Foreskin fibroblast (primary cell): ENCODE measurements at places on chromosomes 3 and 15.

GRCh38 chr3:21839592-21839991 is 88.6 kb upstream of the ZNF385D start:
- DNase-seq = peak; percentile 85

DNA sequence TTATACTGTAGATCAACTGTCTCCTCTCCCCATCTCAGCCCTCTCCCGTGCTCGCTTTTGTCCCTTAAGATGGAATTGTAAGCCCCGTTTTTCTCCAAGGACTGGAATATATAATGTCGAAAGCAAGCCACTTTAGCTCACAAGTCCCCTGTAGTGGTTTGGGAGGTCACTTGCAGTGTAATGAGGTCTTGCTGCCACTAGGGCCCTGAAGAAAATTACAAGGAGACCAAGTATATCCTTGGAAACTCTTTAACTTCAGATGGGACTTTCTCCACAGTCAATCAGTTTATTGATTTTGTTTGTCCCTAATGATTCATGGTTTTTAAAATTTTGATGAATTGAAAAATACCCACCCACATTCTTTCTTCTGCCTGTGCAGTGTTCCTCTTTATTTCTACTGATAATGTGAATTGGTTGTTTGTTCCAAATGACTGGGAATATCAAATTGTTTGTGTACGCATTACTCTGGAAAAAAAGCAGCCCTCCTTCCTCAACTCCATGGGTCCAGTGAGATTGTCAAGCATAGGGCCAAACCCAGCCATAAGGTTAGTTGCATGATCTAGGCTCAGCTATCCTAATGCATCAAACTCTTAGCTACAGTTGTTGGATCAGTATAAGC is 294.8 kb downstream of the MCTP2 start:
- no peak for DNase-seq

DNA sequence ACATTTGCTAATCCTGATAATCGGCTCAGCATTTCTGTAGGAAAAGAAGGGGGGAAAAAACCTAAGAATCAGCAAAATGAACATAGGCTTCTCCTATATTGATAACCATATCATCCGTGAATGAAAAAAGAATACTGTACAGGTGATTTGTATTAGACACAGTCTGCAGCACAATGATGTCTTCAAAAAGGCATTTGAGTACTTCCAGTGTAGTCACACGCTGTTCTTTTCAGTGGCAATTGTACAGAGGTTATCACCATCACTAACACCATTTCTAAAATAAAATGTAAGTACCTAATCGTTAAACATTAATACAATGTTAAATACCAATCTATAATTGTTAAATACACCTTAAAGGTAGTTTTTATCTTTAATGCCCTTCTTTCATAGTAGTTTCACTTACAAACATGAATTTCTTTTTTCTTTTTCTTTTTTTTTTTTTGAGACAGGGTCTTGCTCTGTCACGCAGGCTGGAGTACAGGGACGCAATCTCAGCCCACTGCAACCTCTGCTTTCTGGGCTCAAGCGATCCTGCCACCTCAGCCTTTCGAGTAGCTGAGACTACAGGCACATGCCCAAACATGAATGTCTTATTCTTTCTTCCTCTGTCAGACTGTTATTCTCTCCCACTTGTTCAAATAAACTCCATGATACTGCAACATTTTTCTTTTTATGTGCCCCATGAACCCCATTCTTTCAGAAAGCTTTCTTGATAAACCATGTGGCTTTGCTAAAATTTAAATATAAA is 18.4 kb downstream of the GOLGB1 start:
- no peak for DNase-seq

DNA sequence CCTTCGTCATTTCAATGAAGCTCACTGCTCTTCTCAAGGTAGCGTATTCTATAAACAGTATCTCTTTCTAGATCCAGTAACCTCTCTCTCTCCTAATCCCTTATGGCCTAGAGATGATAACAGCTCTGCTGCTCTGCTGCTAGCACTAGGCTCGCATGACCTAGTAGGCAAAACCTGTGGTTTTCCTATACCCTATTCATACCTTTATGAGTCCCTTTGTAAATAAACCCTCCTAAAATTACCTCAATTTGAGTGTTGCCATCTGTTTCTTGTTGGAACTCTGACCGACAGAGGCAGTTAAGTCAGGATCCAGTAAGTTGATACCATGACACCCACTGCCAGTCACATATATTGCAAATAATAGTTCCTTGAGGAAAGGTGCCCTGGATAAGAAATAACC is 7.3 kb downstream of the CCDC14 start:
- DNase-seq = no peak
